Activated naive CD4-positive, alpha-beta T cell treated with anti-CD3 and anti-CD28 coated beads, Interleukin-2, amount 10 ng/mL, durations not matched to agents 7 days and 5 days (primary cell): ENCODE measurements at places on chromosomes 4 and X.
A peak's percentile ranks its signal among the peaks of the same experiment; 100 is the strongest.

DNA sequence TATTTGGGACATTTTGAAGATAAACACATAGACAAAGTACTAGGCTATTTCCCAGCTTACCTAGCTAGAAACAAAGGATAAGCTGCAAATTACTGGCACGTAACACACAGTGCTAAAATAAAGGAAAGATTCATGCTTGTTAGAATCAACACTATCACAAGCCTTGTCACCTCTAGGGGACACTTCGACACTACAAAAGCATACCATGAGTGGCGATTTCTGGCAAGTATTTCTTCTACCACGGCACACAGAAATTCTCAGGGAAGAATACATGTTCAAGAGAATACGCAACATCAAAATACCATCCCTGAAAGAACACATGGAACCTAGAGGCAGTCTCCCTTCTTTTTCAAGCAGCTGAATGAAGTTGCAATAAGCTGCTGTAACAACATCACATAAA, 5.1 kb downstream of the MECP2 start:
- DNase-seq = no peak

GRCh38 chrX:23919706-23920320, 12.0 kb downstream of the CXorf58 start:
- DNase-seq = no peak

DNA sequence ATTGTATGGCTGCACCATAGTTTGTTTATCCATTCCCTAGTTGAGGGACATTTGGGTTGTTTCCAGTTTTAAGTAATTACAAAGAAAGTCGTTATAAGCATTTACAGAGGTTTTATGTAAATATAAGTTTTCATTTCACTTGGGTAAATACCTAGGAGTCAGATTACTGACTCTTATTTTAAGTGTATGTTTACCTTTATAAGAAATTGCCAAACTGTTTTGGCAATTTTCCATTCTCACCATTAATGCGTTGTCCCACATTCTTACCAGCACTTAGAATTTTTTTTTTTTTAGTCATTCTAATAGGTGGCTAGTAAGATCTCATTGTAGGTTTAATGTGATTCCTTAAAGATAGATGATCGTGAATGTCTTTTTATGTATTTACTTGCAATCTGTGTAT, 121.5 kb upstream of the NR3C2 start:
- no peak for DNase-seq

- no peak for DNase-seq
Measured at GRCh38 chr4:53800741-53801140, 209.5 kb upstream of the LNX1 start.

DNA sequence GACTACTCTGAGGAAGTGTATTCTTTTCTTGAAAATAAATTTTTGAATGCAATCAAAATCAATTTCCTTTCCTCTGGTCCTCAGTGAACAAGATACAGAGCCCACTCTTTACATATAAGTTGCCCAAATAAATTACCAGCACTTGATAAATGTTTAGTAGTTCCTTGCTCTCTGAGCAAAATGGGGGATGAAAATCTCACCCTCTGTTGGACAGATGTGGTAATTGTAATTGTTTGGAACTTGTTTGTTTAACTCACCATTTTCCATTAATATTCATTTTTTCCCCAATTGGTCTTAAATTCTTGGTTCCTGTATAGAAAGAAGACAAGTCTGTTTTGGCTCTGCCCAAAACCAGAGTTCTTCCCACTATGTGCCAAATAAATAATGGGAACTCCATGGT, 146.3 kb downstream of the LDB2 start:
- no peak for DNase-seq

DNA sequence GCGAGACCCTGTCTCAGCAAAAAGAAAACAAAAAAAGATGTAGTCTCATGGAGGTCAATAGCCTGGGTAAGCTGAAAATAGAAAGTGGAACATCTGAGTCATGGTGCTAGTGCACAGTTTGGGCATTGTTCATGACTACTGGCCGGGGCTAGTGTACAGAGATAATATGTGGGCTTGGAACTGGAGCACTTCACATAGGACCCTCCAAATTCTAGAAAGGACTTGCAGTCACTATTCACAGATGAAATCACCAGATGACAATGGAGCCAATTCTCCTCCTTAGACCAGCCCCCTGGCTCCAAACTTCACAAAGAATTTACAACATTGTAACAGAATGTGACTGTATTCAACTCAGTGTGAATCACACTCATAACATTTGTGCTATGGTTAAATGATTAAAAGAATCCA, 367.8 kb upstream of the SLC7A11 start:
- DNase-seq = no peak

DNA sequence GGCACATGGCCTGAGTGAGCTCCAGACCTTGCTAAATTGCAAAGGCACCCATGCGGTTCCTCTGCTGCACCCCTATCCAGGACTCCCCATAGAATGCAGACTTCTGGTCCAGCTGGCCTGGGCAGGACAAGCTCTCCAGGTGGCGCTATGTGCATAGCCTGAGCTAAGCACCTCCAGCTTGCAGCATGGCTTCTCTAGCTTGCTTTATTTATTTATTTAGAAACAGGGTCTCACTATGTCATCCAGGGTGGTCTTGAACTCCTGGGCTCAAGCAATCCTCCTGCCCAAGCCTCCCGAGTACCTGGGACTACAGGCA, 5.5 kb upstream of the WFS1 start:
- peak; percentile 50 for DNase-seq
